ENCODE measurements at places on chromosomes 2 and 18. TPM values are rescaled to one million over a fixed set of nuclear protein-coding genes. Genes with fewer than 3 reads are reported as not detected.

The KLHL30 gene
- 5.6 TPM for total RNA-seq

The KCNG3 gene
- total RNA-seq = 25.4 TPM

The NEURL3 gene
- total RNA-seq = not detected

DNA sequence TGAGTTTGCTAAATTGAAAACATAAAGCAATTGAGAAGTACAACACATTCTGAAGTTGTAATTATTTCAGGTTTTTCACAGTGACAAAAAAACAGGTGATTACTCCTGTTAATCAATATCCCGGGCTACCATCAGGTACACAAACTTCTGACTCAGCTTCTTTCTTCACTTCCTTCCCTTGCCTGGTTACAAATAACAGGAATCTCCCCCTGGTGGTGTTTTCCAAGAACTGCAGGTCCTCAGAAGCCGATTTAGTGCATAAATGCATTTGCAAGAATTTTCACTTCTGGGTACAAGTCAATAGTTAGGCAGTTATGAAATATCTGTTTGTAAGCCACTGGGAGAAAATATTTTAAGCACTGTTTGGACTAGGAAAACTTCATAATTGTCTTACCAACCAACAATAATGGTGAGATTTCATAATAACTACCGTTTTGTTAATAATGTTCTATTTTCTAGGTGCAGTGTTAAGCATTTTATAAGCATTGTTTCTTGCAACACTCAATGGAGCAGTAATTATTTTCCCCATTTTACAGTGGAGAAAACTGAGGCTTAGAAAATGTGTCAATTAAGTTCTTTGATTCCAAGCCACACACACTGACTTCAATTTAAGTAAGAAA is 12.4 kb upstream of the GMCL1 start:
- peak; percentile 82 for DNase-seq

GRCh38 chr2:222108957-222109585 is 189.7 kb downstream of the PAX3 start:
- DNase-seq = no peak

DNA sequence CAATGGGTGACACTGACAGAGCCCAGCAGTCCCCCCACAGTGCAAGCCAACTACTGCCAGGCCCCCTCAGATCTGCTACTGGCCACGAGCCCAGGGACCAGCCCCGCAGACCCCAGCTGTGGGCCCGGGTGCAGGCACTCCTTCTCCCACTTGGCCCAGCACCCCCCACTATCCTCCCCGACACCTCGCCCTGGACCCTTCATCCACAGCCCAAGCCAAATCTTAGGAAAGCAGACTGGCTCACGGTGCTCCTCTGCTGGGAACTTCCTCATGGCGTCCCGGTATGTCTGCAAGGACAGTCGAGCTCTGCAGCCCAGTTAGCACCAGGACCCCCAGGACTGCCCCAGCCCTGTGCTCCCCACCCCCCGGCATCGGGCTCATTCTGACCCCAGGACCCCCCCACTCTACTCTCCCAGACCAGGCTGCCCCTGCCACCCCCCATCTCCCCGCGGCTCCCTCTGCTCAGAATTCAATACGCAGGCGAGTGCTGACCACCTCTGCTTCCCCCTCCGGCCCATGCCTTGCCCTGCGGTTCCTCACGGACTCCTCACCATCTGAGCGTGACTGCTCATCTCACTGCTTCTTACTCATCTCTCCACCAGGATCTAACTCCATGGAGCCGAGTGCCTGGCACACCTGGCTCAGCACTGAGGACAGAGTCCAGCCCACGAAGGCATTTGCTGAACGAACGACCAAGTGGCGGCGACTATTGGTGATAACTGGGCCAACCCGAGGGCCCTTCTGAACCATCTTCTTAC is 85.7 kb downstream of the PXDN start:
- DNase-seq = peak; percentile 6

- DNase-seq = no peak
These were observed 48.4 kb downstream of the BCL2 start for GRCh38 chr18:63271148-63271547.

All from transverse colon (tissue), 4 donors.